ENCODE measurements at places on chromosomes 13 and 19. TPM values are rescaled to one million over a fixed set of nuclear protein-coding genes. Genes with fewer than 3 reads are reported as not detected.

GRCh38 chr13:50668691-50669271 lies 174.7 kb downstream of the DLEU7 start:
- H3K36me3 ChIP-seq, result no peaks in the 10 kb centered on the region
- H3K4me1 ChIP-seq, result peaks cover 1% of the 10 kb centered on the region
- no peaks in the 10 kb centered on the region for H3K27me3 ChIP-seq
- no peak overlapping the region for H3K27ac ChIP-seq
- no peak for DNase-seq
- no peak overlapping the region for H3K4me3 ChIP-seq

DNA sequence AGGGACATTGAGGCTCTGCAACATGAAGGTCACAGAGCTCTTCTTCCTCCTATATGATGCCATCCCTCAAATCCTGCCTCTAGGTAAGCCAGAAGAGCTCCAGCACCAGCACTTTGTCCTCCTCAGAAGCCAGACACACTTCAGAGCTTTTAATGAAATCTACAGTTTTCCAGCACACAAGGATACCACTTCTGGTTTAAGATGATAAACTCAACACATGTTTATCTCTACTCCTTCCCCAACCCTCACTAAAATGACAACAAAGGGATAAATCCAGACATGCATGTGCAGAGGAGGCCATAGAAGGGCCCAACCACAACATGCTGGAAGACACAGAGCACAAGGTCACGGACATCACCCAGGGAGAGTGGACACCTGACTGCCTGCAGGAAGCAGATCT lies 195.3 kb downstream of the USP12 start:
- no peaks in the 10 kb centered on the region for H3K4me1 ChIP-seq
- no peak overlapping the region for H3K27ac ChIP-seq
- no peaks in the 10 kb centered on the region for H3K36me3 ChIP-seq

- no peak overlapping the region for H3K4me3 ChIP-seq
- no peaks in the 10 kb centered on the region for H3K27me3 ChIP-seq
- DNase-seq, result no peak
- peaks cover 8% of the 10 kb centered on the region for H3K36me3 ChIP-seq
- H3K4me1 ChIP-seq, result no peaks in the 10 kb centered on the region
Observed at GRCh38 chr13:22263185-22263584, 592.3 kb downstream of the FGF9 start.

DNA sequence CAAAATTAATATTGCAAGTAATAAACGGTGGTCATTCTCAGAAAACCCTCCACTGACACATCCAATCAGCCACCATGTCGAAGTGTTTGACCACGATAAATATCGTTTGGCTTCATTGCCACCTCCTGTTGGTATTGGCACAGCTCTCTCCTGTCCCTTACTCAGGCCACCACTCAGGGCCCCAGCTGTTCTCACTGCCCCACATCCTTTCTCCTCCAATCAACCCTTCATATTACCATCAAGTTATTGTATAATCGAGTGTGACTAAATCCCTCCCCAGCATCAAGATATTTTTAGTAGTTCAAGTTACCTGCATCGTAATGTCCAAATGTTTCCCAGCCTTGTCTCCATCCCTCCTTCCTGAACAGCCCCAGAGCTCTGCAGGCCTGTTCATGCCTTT lies 50.4 kb downstream of the SACS start:
- H3K27me3 ChIP-seq, result peaks cover 9% of the 10 kb centered on the region
- H3K36me3 ChIP-seq, result peaks cover 7% of the 10 kb centered on the region
- H3K27ac ChIP-seq, result no peak overlapping the region
- DNase-seq, result no peak
- no peak overlapping the region for H3K4me3 ChIP-seq

GRCh38 chr19:3450796-3451411 lies 29.4 kb downstream of the SMIM24 start:
- H3K4me3 ChIP-seq, result no peak overlapping the region
- no peak for DNase-seq
- H3K36me3 ChIP-seq, result peaks cover 3% of the 10 kb centered on the region
- H3K4me1 ChIP-seq, result no peaks in the 10 kb centered on the region
- H3K27me3 ChIP-seq, result no peaks in the 10 kb centered on the region
- H3K27ac ChIP-seq, result no peak overlapping the region

The WDR88 gene
- total RNA-seq, result 0.16 TPM

DNA sequence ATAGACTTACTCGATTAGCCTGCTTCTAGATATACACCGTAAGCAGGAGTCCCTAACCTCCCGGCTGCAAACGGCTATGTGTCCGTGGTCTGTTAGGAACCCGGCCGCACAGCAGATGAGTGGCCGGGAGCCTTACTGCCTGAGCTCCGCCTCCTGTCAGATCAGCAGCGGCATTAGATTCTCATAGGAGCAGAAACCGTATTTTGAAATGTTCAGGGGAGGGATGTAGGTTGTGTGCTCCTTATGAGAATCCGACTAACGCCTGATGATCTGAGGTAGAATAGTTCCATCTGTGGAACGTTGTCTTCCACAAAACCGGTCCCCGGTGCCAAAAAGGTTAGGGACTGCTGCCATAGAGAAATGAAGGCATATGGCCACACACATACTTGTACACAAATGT lies 1491.9 kb downstream of the SLITRK5 start:
- no peaks in the 10 kb centered on the region for H3K4me1 ChIP-seq
- H3K4me3 ChIP-seq, result no peak overlapping the region
- no peaks in the 10 kb centered on the region for H3K27me3 ChIP-seq
- no peak for DNase-seq

The NACC1 gene
- total RNA-seq, result 83.8 TPM

GRCh38 chr19:42433503-42434260 lies 6.5 kb upstream of the LIPE start:
- H3K36me3 ChIP-seq, result no peaks in the 10 kb centered on the region
- no peak overlapping the region for H3K4me3 ChIP-seq
- no peaks in the 10 kb centered on the region for H3K27me3 ChIP-seq
- peak; percentile 47 for DNase-seq

DNA sequence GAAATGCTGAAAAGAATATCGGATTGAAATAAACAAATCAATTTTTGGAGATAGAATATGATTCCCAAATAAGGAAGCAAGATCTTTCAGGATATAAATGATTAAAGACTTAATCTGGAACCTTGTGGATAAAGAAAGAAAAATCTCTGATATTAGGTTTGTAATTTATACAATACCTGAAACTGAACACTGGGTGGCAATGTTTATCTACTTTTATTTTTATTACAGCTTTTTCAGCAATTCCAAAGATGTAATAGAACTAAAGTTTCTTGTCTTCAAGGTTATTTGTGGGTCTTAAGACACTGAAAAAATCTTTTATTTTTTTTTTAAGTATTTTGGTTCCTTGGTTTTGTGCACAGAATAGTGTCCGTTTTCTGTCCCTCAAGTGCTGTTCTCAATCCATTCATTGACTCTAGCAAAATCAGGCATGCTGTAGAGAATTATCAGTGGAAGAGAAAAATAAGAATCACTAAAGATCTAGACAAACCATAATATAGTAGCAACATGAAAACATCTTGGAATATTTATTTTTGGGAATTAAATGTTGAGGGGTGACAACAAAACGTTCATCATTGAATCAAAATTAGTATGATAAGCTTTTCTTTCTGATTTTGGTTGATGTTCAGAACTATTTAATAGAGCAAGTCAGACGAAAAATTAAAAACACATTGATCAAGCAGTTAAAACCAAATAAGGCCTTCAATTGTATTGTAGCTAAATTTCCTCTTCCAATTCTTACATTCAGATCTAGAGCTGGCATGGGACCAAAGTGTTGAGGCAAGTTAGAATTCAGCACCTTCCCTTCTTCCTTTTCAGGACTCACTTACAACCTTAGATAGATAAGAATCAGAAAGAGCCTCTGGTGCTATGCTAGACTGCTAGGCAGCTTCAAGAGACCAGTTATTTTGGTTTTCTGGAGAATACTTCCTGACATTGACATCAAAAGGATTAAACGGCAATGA lies 704.4 kb upstream of the PCDH20 start:
- H3K4me1 ChIP-seq, result no peaks in the 10 kb centered on the region
- H3K4me3 ChIP-seq, result no peak overlapping the region
- no peaks in the 10 kb centered on the region for H3K36me3 ChIP-seq

The KLHL1 gene
- not detected for total RNA-seq

The MYO16 gene
- not detected for total RNA-seq

The ZSCAN1 gene
- not detected for total RNA-seq

GRCh38 chr19:40613690-40614621 lies 12.8 kb downstream of the LTBP4 start:
- H3K27me3 ChIP-seq, result no peaks in the 10 kb centered on the region
- peaks cover 29% of the 10 kb centered on the region for H3K36me3 ChIP-seq
- peak overlapping the region; percentile 97 for H3K27ac ChIP-seq
- DNase-seq, result peak; percentile 89
- peak overlapping the region; percentile 97 for H3K4me3 ChIP-seq

DNA sequence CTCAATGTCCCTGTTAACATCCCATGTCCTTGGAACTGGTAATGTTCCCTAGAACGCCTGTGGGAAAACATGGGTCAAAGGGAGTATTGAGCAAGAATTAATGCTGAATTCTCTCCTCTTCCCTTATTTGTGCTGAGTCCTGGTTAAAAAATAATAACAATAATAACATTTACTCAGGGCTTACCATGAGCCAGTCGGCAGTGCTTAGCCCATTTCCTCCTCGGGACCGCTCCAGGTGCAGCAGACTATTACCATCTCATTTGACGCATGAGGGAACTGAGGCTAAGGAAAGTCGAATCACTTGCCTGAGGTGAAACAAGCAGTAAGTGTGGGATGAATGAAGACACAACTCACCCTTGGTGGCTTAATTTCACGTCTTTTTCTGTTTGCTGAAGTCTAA lies 33.6 kb upstream of the SLC15A1 start:
- H3K4me3 ChIP-seq, result no peak overlapping the region
- no peak for DNase-seq
- H3K27me3 ChIP-seq, result peaks cover 24% of the 10 kb centered on the region
- H3K4me1 ChIP-seq, result no peaks in the 10 kb centered on the region

DNA sequence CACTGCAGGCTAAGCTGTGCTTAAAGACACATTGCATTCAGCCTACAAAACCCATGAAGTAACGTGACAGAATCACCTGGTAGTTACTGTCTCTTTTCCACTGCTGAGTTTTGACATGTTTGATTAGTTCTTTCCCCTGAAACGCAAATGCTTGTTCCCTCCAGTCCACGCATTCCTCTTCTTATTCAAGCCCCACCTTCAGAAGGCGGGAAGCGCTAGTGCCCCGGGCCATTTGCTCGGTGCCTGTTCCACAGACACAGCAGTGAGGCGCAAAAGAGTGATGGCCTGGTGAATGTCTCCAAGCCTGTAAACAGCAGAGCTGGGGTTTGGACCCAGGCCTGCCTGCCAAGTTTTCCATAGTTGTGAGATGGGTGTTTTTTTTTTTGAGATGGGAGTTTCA lies 10.9 kb downstream of the ACP4 start:
- H3K27me3 ChIP-seq, result peaks cover 3% of the 10 kb centered on the region
- peaks cover 57% of the 10 kb centered on the region for H3K36me3 ChIP-seq
- DNase-seq, result no peak
- peak overlapping the region; percentile 62 for H3K27ac ChIP-seq

DNA sequence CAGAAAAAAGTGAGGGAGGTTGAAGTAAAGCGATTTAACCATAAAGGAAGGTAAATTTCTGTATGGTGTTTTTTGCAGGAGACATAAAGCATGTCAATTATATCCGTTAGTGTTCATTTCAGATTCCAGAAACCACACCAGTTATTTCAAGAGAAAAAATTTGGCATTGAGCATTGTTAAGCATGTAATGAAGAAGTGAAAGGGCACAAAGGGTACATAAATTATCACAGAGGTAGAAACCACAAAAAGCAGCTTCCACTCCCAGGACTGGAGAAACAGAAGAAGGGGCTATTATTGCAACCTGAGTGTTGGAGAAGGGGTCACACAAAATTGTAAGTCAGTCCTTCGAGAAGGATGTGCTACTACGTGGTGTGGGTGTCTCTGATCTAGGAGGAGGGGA lies 72.2 kb upstream of the DACH1 start:
- no peaks in the 10 kb centered on the region for H3K4me1 ChIP-seq
- H3K27me3 ChIP-seq, result no peaks in the 10 kb centered on the region
- H3K27ac ChIP-seq, result no peak overlapping the region
- DNase-seq, result no peak
- no peak overlapping the region for H3K4me3 ChIP-seq

DNA sequence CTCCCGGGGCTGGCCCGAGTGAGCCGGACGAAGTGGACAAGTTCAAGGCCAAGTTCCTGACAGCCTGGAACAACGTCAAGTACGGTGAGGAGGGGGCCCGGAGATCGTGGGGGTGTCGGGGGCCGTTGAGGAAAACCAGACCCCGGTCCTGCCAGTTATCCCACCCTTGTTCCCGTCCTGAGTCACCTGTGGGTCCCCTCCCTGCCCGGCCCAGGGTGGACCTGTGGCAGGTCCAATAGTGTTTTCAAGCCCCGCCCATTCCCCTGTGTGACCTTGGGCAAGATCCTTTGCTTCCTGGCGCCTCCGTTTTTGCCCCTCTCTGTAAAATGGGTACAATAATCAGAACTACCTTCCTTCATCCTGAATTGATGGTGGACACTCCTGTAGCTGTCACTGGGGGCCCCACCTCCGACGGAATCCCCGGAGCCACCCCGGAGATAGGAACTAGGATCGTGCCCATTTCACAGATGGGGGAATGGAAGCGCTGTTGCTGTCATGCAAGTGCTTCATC lies 593 bp downstream of the ATG4D start:
- peak overlapping the region; percentile 86 for H3K4me3 ChIP-seq
- peaks cover 6% of the 10 kb centered on the region for H3K27me3 ChIP-seq
- H3K4me1 ChIP-seq, result peaks cover 11% of the 10 kb centered on the region
- peaks cover 3% of the 10 kb centered on the region for H3K36me3 ChIP-seq

- no peaks in the 10 kb centered on the region for H3K36me3 ChIP-seq
- peaks cover 15% of the 10 kb centered on the region for H3K4me1 ChIP-seq
- H3K4me3 ChIP-seq, result no peak overlapping the region
- no peak overlapping the region for H3K27ac ChIP-seq
Observed at GRCh38 chr13:114202581-114202980, 23.5 kb downstream of the CFAP97D2 start.

GRCh38 chr19:4425537-4425936 lies 23.1 kb downstream of the CHAF1A start:
- no peak overlapping the region for H3K27ac ChIP-seq
- DNase-seq, result no peak

DNA sequence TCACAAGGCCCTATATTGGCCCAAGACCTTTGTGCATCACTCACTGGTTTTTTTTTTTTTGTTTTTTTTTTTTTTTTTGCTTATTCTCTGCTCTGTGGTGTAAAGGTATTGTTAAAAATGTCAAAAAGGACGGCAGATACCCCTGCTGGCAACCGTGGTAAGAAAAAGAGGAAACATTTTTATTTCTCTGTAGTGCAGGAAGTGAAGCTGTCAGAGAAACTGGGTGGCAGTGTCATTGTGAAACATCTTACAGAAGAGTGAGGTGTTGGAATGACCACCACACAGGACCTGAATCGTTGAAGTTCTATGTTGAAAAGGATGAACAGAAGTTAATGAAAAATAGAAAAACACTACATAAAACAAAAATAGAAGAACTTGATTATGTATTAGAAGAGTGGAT lies 346.4 kb downstream of the FGF9 start:
- no peak overlapping the region for H3K4me3 ChIP-seq
- H3K27me3 ChIP-seq, result no peaks in the 10 kb centered on the region
- no peaks in the 10 kb centered on the region for H3K36me3 ChIP-seq
- H3K27ac ChIP-seq, result no peak overlapping the region

The DIAPH3 gene
- total RNA-seq, result 21.0 TPM

GRCh38 chr13:38688674-38689073 lies 1.8 kb downstream of the FREM2 start:
- H3K4me3 ChIP-seq, result no peak overlapping the region
- H3K4me1 ChIP-seq, result peaks cover 8% of the 10 kb centered on the region
- H3K36me3 ChIP-seq, result no peaks in the 10 kb centered on the region
- DNase-seq, result no peak
- no peak overlapping the region for H3K27ac ChIP-seq

The ELANE gene
- not detected for total RNA-seq

- no peak for DNase-seq
- H3K4me1 ChIP-seq, result peaks cover 14% of the 10 kb centered on the region
- H3K4me3 ChIP-seq, result no peak overlapping the region
- H3K27me3 ChIP-seq, result no peaks in the 10 kb centered on the region
Observed at GRCh38 chr19:35136977-35137702, 1.5 kb upstream of the FXYD1 start.
